Bronchus fibroblast of lung (primary cell): ENCODE measurements at places on chromosomes 5 and 9. TPM values are rescaled to one million over a fixed set of nuclear protein-coding genes. Genes with fewer than 3 reads are reported as not detected.

Gene COL15A1
- 2.2 and 2.4 TPM in 2 replicates for total RNA-seq

Gene BTNL3
- total RNA-seq = not detected in 2 replicates

Gene RNF183
- total RNA-seq = not detected in 2 replicates

Gene WDR41
- total RNA-seq = 64.2 and 73.0 TPM in 2 replicates

Gene FOXD4L4
- not detected in 2 replicates for total RNA-seq

Gene LCP2
- not detected in 2 replicates for total RNA-seq

Gene MPDZ
- 13.1 and 14.5 TPM in 2 replicates for total RNA-seq

Gene COL5A1
- 74.3 and 74.5 TPM in 2 replicates for total RNA-seq

Gene PALM2AKAP2
- 0.67 and 2.1 TPM in 2 replicates for total RNA-seq

Gene GABRA1
- not detected in 2 replicates for total RNA-seq

Gene AQP3
- 2.4 and 3.5 TPM in 2 replicates for total RNA-seq

Gene DIRAS2
- not detected in 2 replicates for total RNA-seq

Gene IRX1
- total RNA-seq = not detected in 2 replicates

Gene WDR38
- not detected in 2 replicates for total RNA-seq

Gene TMEM252
- not detected in 2 replicates for total RNA-seq

Gene ITGA2
- 4.8 and 5.5 TPM in 2 replicates for total RNA-seq

Gene HABP4
- 14.3 and 19.3 TPM in 2 replicates for total RNA-seq

Gene FBXO10
- 4.5 and 5.7 TPM in 2 replicates for total RNA-seq

Gene SPATA31C1
- total RNA-seq = not detected in 2 replicates

Gene CHSY3
- 1.8 and 2.4 TPM in 2 replicates for total RNA-seq

Gene PRDM9
- not detected in 2 replicates for total RNA-seq

Gene TRIM7
- 5.5 and 7.6 TPM in 2 replicates for total RNA-seq

Gene TMEM245
- total RNA-seq = 19.0 and 21.2 TPM in 2 replicates

Gene BTNL9
- not detected in 2 replicates for total RNA-seq

Gene KCNV2
- not detected in 2 replicates for total RNA-seq

Gene FCHO2
- total RNA-seq = 2.4 and 5.5 TPM in 2 replicates

Gene AGXT2
- not detected in 2 replicates for total RNA-seq

Gene ABO
- total RNA-seq = not detected in 2 replicates

Gene ACTBL2
- 0.15 and 0.34 TPM in 2 replicates for total RNA-seq

Gene CDH6
- 0.30 and 0.34 TPM in 2 replicates for total RNA-seq

Gene ADAMTS12
- 14.7 and 16.3 TPM in 2 replicates for total RNA-seq

Gene SLCO6A1
- not detected in 2 replicates for total RNA-seq

Gene CDH10
- 0.15 TPM in 1 of 2 replicates, not detected in the other for total RNA-seq

Gene DRD1
- total RNA-seq = not detected in 2 replicates

Gene ADAMTS2
- total RNA-seq = 28.1 and 37.0 TPM in 2 replicates

Gene PSMD5
- total RNA-seq = 37.8 and 44.4 TPM in 2 replicates

Gene ARHGEF28
- total RNA-seq = 9.2 and 10.7 TPM in 2 replicates

Gene PCDHA13
- not detected in 2 replicates for total RNA-seq

Gene OBP2B
- total RNA-seq = not detected in 2 replicates

Gene SPINK7
- total RNA-seq = not detected in 2 replicates

Gene PAXX
- total RNA-seq = 30.6 and 32.9 TPM in 2 replicates

Gene NR2F1-AS1
- 8.4 and 10.3 TPM in 2 replicates for total RNA-seq

Gene TAF11L5
- total RNA-seq = not detected in 2 replicates

Gene ENTR1
- 43.0 and 45.2 TPM in 2 replicates for total RNA-seq

Gene NR4A3
- total RNA-seq = under 0.01 and 0.15 TPM in 2 replicates

Gene LHX6
- total RNA-seq = not detected in 2 replicates

Gene FAM81B
- total RNA-seq = not detected in 2 replicates

Gene EGFLAM
- 1.2 TPM in 2 replicates for total RNA-seq

Gene ZSWIM6
- 4.9 and 5.6 TPM in 2 replicates for total RNA-seq

Gene LAMC3
- 0.74 and 1.0 TPM in 2 replicates for total RNA-seq

Gene ORM2
- total RNA-seq = not detected in 2 replicates

Gene MED27
- 36.7 and 39.7 TPM in 2 replicates for total RNA-seq

Gene C5orf34
- total RNA-seq = 7.6 and 7.7 TPM in 2 replicates

Gene PCDHGB4
- total RNA-seq = 4.0 and 4.4 TPM in 2 replicates

Gene PCDH1
- 0.15 and 0.17 TPM in 2 replicates for total RNA-seq

Gene PCDHGA7
- total RNA-seq = 0.50 and 0.89 TPM in 2 replicates
